ENCODE measurements at places on chromosomes 13 and 19. TPM values are rescaled to one million over a fixed set of nuclear protein-coding genes. Genes with fewer than 3 reads are reported as not detected.

The TTC9B gene
- not detected for total RNA-seq

The NTF4 gene
- not detected for total RNA-seq

The CCNE1 gene
- total RNA-seq: 41.9 TPM

The FGF21 gene
- not detected for total RNA-seq

The TSHZ3 gene
- total RNA-seq: 3.0 TPM

The ZNF575 gene
- total RNA-seq: 3.2 TPM

The NDUFA7 gene
- total RNA-seq: 59.4 TPM

DNA sequence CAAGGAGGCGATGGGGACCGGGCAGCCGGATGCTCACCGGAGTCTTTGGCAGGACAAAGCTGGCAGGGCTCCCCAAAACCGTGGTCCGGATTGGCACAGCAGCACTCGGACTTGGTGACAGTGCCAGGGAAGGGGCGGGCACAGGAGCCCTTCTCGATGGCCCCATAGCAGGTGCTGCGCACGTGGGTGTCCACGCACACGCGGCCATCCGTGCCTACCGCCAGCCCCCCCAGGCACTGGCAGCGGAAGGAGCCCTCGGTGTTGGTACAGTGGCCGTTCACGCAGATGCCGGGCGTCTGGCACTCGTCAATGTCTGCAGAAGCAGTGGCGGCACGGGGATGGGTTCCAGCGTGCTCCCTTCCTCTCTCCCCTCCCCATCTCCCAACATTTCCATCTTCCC, 17.9 kb downstream of the FBN3 start:
- no peak for DNase-seq

DNA sequence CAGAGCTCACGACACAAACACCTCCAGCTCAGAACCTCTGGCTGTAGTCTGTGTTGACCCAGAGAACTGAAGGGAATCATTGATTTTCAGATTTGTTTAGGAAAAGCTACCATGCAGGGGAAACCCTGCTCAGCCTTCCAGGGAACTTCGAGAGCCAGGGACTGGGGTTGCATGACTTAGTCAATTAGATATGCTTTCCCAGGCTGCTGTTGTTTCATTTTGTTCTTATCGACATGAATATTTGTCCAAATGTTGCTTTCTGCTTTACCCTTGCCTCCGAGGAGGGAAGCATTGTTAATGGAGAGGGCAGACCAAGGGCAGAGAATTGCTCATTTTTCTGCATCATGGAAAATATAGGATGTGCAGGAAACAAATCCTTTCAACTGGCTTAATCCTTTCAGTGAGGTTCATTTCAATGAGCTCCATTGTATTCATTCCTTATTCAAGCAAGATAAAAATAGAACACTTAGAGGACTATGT, 82.5 kb downstream of the KLF5 start:
- no peak for DNase-seq

GRCh38 chr13:99540530-99540929, 39.3 kb downstream of the TM9SF2 start:
- no peak for DNase-seq

DNA sequence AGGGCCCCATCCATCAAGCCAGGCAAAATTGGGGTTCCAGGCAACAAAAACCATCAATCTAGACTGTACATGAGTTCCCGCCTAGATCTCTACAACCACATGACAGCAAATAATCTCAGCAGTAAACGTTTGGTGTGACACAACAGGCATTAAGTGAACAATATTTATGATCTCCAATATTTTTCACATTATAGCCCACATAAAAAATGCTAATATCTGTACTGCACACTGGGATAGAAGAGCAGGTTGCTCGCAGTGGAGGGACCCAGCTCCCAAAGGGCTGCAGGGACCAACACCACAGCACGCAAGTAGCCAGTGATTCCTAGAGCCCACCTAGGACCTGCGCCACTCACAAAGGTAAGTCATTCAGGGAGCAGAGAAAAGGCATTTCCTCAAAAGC, 25.9 kb downstream of the LATS2 start:
- no peak for DNase-seq

GRCh38 chr13:94666065-94666464, 46.3 kb downstream of the SOX21 start:
- no peak for DNase-seq

DNA sequence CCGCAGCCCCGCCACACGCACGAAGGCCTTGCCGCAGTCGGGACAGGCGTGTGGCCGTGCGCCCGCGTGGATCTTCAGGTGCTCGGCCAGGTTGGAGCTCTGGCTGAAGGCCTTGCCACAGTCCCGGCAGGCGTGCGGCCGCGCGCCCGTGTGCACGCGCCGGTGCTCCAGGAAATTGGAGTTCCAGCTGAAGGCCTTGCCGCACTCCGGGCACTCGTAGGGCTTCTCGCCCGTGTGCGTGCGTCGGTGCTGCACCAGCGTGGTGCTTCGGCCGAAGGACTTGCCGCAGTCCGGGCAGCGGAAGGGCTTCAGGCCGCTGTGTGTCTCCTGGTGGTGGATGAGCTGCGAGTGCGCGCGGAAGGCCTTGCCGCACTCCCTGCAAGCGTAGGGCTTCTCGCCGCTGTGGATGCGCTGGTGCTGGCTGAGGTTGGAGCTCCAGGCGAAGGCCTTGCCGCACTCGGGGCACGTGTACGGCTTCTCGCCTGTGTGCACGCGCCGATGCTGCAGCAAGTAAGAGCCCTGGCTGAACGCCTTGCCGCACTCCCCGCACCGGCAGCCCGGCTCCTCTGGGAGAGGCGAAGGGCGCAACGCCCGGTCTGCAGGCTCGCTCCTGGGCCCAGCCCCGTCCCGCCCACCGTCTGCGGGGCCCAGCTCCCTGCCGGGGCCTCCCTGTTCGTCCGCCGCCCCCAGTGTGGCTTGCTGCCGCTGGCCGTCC, 3.6 kb upstream of the A1BG start:
- no peak for DNase-seq

- peak; percentile 20 for DNase-seq
Measured at GRCh38 chr13:106083620-106084350, 451.7 kb downstream of the EFNB2 start.

- DNase-seq: peak; percentile 96
Measured at GRCh38 chr13:41193919-41194824, at the start of gene KBTBD7. TSS of gene KBTBD7 (minus strand) at chr13:41194569. CDS start at chr13:41194257, 312 bp downstream.

GRCh38 chr19:4656102-4656501, 14.0 kb downstream of the MYDGF start:
- DNase-seq: no peak

- DNase-seq: peak; percentile 34
Measured at GRCh38 chr19:19443902-19444680, 38.6 kb downstream of the GATAD2A start.
